ENCODE measurements at places on chromosomes 5 and 9.

- DNase-seq: peak; percentile 19
These were observed 20.8 kb downstream of the VAV2 start for GRCh38 chr9:133971121-133971951.

DNA sequence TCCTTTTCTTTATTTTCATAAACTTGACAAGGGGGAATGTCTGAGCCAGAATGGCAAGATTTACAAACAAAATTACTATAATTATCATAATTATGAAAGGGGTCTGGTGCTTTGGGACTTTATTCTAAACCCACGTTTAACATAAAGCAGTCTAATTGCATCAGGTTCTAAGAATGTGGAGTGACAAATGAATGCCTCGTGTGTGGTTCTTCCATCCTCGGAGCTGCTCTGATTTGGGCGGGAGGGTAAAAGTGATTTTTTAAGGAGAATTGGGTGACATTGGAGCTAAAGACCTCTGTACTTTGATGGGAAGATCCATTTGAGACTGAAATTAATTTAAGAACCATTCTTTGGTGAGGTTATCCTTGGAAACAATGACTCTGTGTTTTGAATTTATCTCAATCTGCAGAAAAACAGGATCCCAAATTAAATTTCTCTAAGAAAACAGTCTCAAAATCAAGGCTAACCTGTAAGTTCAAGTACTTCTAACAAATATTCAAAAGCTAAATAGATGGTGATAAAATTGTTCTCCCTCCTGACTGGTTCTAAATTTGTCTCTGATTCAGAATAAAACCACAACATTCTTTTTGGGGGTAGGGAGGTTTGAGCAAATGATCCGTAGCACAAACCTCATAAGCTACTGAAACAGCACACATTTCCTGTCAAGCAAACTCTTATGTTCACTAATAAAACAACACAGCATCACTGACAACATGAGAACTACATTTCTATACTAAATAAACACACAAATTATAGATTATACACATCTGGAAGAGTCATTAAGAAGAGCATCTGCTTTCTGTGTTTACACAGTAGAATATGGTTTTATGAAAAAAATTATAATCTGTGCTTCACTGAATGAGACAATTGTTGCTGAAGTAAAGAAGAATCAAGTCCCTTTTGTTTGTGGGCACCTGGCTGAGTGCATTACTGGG is 85.5 kb downstream of the DCP2 start:
- DNase-seq: peak; percentile 80

DNA sequence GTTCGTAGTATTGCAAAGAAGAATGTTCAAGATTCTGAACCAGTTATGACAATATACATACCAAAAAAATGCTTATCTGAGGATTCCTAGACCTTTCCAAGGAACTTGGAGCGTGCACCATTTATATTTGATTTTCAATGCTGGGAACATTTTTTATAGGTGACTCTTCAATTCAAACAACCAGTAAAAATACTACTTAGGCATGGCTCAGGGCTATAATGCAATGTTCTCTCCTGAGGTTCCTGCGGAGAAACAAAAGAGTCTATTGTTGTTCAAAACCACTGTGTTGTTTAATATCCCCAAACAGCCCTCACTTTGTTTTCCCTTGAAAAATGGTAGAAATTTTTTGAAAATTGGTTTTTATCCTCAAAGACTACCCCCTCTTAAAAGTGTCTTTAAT is 335.7 kb upstream of the IZUMO3 start:
- no peak for DNase-seq

DNA sequence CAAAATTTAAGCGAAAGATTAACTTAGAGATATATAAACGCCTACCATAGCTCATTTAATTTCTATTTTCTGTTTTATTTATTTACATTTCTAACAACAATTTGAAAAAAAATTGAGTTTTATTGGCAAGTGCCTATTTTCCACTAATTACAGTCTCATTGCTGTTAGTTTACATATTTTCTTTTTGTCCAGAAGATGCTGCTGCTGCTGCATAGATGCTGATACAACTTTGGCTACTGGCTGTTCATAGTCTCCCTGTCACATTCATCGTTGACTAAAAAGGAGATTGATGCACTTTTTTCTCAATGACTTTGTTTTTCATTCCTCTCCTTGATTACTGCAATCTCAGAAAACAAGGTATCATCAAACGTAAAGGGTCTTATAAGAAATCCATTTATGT is 235.4 kb downstream of the CDH9 start:
- no peak for DNase-seq

- peak; percentile 41 for DNase-seq
These were observed at the start of gene HAND1 for GRCh38 chr5:154478224-154478565. TSS of gene HAND1 (minus strand) at chr5:154478227. CDS start at chr5:154478008, 219 bp downstream.

DNA sequence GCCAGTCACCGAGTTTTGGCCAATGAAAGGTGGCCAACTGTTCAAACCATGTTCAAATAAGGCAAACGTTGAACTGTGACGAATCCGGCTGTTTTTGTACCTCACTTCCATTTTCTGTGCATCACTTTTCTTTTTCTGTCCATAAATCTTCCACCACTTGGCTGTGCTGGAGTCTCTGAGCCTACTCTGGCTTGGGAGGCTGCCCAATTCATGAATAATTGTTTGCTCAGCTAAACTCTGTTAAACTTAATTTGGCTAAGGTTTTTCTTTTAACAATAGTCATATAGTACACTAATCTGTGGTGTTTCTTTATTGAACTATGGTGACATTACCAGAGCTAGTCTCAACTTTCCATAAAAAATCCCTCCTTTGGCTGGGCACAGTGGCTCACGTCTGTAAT is 11.3 kb downstream of the NIM1K start:
- DNase-seq: peak; percentile 52

DNA sequence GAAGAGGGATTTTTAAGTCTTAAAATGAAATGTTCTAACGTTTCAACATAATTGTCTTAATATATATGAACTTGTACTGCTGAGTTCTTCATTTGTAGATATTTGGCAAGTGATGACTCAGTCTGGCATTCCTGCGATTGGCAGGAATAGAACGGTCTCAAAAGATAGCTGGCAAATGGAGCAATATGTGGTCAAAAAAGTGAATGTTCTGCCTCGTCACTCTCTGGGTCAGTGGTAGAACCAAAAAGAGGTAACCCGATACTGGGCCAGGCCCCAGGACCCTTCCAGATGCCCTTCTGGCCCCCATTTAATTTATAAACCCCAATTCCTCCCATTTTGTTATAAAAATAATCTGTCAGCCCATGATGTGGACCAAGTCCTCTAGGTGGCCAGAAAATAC is 39.2 kb downstream of the ZNF366 start:
- peak; percentile 94 for DNase-seq

DNA sequence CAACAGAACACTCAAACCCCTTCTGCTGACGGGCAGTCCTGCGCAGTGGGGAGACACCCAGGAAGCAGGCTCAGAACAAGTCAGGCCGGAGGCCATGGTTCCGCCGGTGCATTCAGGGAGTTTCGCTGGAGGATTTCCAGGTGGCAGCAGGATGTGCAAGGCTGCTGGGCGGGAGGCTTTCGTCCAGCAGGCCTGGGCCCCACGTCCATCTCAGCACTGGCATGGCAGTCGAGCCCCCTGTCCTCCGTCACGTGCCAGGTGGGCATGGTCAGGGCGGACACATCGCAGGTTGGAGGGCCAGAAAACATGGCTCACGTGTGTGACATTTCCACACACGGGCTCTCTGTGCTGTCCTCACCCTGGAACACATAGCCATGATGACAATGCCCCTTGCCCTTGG is 299.9 kb upstream of the IRX2 start:
- no peak for DNase-seq

DNA sequence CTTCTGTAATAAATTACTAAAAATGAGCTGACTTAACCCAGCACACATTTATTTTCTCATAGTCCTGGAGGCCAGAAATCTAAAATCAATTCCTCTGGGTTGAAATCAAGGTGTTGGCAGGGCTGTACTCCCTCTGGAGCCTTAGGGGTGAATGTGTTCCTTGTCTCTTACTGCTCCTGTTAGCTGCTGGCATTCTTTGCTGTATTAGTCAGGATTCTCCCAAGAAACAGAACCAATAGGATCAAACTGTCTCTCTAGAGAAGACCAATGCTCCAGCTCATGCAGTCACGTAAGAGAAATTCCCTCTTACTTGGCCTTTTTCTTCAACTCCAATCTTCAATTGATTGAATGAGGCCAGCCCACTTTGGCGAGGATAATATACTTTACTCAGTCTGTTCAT is 15.3 kb upstream of the CD180 start:
- DNase-seq: peak; percentile 82

DNA sequence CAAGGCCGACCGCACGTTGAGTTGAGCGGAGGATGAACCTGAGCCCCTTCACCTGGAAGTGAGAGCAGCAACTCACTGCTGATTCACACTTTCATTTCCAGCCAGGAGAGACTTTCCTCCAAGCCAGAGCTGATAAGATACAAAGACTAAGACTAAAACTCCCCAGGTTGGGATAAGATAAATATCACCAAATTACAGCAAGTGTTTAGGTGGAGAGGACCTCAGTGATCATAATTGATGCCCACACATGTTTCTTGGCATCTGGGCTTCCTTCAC is 6.4 kb upstream of the NKD2 start:
- no peak for DNase-seq

GRCh38 chr9:93091056-93091452 is 5.0 kb upstream of the CARD19 start:
- no peak for DNase-seq

DNA sequence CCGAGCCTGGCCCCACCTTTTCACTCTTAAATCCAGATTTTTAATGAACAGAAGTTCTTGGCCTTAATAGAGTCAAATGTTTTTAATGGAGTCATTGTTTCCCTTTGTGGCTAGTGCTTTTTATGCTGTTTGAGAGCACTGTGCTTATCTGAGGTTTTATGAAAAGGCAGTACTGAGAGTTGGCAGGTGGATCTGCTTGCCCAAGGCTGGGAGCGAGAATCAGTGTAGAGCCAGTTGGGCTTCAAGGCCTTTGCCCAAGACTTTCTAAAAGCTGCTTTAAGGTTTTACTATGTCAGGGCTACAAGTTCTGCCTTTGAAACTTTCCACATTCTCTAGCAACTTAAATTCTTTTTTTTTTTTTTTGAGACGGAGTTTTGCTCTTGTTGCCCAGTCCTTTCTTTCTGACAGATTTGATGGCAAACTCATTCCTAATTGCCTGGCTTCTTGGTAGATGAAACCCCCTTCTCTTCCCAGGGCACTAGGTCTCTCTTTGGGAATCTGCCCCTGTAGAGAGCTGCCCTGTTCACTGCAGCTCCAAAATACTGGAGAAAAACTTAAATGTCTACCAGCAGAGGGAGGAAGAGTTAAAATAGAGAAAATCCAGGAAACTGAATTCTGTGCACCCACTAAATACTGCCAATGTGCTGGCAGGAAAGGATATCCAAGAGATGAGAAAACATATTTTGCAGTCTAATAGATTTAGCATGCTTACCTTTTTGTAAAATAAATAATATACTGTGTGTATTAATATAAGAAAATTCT is 36.9 kb upstream of the CDK20 start:
- DNase-seq: peak; percentile 54

DNA sequence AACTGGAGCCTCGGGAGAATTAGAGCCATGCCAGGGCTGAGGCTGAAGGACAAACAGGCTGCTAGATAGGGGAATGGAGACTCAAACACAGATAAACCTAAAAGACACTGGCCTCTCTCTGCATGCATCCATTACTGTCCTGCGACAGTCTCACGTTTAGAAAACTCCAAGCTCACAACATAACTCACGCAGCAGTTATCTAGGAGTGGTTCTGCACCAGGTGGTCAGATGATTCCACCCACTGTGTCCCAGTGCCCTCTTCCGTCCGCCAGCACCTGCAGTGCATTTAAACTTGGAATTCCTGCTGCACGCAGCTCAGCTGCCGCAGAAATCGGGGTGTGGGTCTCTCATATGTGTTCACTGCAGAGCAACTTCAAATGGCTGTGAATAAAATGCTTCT is 272.6 kb upstream of the IRX2 start:
- DNase-seq: no peak

DNA sequence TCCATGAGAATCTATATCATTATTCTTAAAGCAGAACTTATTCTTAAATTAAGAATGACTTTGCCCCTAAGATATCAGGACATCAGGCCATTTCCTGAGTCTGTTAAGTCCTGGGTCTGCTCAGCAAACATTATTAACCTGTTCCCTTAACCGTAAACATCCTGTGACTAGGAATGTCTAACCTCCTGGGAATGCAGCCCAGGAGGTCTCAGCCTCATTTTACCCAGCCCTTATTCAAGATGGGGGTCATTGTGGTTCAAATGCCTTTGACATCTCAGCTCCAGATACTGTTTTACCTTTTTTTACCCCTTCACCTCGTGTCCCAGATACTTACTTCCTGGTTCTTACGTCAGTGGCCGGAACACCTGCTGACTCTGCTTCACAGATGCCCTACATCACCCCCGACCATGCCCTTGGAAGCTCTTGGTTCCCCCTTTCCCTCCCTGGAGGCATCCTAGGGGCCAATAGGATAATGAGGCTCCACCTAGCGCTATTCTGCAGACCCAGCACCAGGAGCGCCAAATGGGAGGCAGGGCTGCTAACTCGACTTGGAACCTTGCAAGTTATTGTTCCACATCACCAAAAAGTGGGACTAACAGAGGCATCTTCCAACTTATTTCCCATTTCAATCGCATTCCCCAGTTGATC is 182.5 kb downstream of the MED10 start:
- no peak for DNase-seq

- DNase-seq: no peak
These were observed 70.7 kb downstream of the PTCD2 start for GRCh38 chr5:72390836-72391235.

DNA sequence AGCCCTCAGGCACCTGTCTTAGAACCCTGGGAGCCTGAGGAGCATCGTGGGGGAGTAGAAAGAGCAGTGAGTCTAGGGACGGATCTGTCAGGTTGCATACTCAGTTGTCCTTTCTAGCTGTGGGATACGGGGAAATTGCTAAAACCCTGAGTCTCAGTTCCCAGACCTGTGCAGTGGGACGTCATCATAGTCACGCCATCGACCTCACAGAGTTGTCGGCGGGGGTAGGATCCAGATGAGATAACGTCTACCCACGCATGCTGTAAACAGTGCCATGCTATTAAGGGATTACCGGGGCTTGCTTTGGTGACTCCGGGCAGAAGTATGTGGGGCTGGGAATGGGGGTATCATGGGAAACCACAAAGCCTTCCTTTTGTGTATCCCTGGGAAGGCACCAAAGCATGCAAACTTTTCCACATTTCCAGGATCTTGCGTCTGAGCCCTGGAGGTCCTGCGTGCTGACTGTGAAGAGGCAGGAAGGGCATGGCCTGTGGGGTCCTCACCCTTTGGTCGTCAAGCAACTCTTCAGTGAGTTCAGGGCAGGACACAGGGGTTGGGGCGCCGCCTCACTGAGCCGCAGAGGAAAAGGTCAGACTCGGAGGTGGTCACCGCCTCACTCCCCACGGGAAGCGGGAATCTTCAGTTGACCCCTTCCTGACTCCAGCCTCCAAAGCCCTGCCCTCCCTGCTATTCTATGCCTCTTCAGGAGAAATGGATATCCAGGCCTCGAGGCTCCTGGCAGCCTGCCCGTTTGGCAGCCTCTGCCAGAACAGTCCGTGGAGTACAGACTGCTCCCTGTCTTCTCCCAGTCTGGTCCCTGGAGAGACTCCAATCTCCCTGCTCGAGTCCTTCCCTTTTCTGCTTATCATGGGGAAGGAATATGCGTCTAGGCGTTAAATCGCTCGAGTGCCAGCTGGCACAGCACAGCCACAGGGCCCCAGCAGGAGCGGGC is 186.8 kb upstream of the KLF9 start:
- DNase-seq: peak; percentile 100

GRCh38 chr5:64685866-64686265 is 4.4 kb upstream of the SHISAL2B start:
- no peak for DNase-seq

- peak; percentile 15 for DNase-seq
These were observed 35.6 kb downstream of the NNT start for GRCh38 chr5:43638546-43638945.
